ENCODE measurements at places on chromosomes 3 and 15.

- H3K27ac ChIP-seq, result no peak overlapping the region
- DNase-seq, result no peak
- H3K4me3 ChIP-seq, result no peak overlapping the region
- H3K36me3 ChIP-seq, result no peaks in the 10 kb centered on the region
- H3K27me3 ChIP-seq, result no peaks in the 10 kb centered on the region
These were observed 6.4 kb upstream of the GATM start for GRCh38 chr15:45384700-45385099.

DNA sequence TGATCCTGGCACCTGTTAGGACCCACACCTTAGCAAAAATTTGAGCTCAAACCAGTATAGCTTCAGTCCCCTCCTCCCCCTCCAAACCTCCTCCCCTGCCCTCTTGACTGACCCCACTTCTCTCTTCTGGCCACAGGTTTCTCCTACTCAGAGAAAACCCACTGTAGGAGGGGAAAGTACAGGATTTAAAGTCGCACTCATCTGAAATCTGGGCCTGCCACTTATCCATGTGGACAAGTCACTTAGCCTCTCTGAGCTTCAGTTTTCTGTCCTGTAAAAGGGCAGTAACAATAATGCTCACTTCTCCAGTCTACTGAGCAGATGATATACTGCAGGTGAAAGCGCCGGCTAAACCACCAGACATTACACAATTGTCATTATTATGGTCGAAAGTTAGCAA lies 142.7 kb downstream of the MEGF11 start:
- no peaks in the 10 kb centered on the region for H3K4me1 ChIP-seq
- no peaks in the 10 kb centered on the region for H3K36me3 ChIP-seq
- no peaks in the 10 kb centered on the region for H3K27me3 ChIP-seq

- H3K27ac ChIP-seq, result no peak overlapping the region
- H3K4me3 ChIP-seq, result no peak overlapping the region
- DNase-seq, result no peak
- no peaks in the 10 kb centered on the region for H3K36me3 ChIP-seq
- no peaks in the 10 kb centered on the region for H3K4me1 ChIP-seq
These were observed 846.5 kb upstream of the ALCAM start for GRCh38 chr3:104520228-104520655.

GRCh38 chr3:57706462-57706861 lies 13.6 kb upstream of the DENND6A start:
- no peak overlapping the region for H3K27ac ChIP-seq
- no peaks in the 10 kb centered on the region for H3K4me1 ChIP-seq
- H3K36me3 ChIP-seq, result no peaks in the 10 kb centered on the region
- no peak for DNase-seq

DNA sequence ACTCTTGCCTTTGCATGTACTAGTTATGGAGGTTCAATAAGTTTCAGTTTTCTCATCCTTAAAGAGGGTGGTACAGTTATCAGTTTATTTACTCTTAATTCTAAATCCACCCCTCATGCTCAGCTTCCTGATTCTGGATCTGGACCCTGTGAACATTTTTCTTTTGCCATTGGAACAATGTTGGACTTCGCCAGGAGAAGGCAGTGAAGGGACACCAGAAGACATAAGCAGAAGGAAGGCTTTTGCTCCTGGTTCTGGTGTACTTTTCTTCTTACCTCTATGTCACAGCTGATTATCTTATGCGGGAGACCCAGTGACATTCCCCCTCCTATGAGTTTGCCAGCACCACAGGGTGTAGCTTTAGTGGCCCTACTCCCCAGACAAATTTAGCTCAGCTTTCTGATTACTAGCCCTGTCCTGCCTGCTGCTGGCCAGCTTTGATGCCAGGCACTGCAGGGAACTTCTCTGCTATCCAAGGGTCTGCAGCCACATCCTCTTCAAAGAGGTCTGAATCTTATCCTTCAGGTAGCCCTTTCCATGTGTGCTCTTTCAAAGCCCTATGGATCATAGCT lies 466.3 kb upstream of the EPHA3 start:
- no peak overlapping the region for H3K27ac ChIP-seq
- H3K36me3 ChIP-seq, result no peaks in the 10 kb centered on the region
- H3K4me3 ChIP-seq, result no peak overlapping the region
- no peaks in the 10 kb centered on the region for H3K27me3 ChIP-seq

DNA sequence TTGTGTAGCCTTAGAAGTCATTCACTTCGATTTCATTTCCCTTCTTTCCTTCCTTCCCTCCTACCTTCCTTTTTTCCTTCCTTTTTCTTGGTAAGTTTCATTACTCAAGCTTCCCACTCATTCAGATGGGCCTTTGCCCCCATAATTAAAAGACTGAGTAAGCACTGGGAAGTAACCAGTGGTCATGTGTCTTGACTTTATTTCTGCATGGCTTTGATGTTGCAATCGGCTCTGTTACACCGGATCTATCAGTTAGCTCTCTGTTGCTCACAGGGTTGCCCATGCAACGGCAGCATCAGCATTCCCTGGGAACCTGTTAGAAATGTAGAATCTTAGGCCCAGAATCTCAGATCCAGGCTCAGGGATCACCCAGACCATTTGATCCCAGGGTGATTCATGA lies 25.6 kb upstream of the LARS2 start:
- no peak for DNase-seq
- no peak overlapping the region for H3K4me3 ChIP-seq
- H3K36me3 ChIP-seq, result no peaks in the 10 kb centered on the region
- no peaks in the 10 kb centered on the region for H3K27me3 ChIP-seq
- no peaks in the 10 kb centered on the region for H3K4me1 ChIP-seq

GRCh38 chr15:68385240-68385561 lies 46.8 kb downstream of the ITGA11 start:
- no peak for DNase-seq
- H3K36me3 ChIP-seq, result no peaks in the 10 kb centered on the region
- no peak overlapping the region for H3K27ac ChIP-seq
- no peak overlapping the region for H3K4me3 ChIP-seq

DNA sequence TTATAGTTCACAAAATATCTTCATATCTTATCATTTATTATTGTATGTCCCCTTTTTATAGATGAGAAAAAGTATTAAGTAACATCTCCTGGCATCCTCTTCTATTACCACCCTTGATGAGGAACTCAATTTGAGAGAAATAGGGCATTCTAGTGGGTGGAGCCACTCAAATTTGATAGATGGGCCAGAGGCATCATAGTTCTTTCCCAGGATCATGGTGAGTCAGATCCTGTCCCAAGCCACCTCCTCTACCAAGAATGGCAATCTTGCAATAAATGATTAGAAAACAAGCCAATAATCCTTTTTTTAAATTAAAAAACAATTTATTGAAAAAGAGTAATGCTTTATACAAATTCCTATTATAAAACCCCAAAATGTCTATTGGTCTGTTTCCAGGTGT lies 16.8 kb downstream of the CLDN1 start:
- no peak for DNase-seq
- no peaks in the 10 kb centered on the region for H3K4me1 ChIP-seq
- no peaks in the 10 kb centered on the region for H3K36me3 ChIP-seq
- H3K27ac ChIP-seq, result no peak overlapping the region
- H3K4me3 ChIP-seq, result no peak overlapping the region

GRCh38 chr3:73478858-73479257 lies 145.9 kb downstream of the PDZRN3 start:
- DNase-seq, result no peak
- H3K36me3 ChIP-seq, result no peaks in the 10 kb centered on the region
- no peak overlapping the region for H3K27ac ChIP-seq
- no peak overlapping the region for H3K4me3 ChIP-seq
- H3K4me1 ChIP-seq, result no peaks in the 10 kb centered on the region

DNA sequence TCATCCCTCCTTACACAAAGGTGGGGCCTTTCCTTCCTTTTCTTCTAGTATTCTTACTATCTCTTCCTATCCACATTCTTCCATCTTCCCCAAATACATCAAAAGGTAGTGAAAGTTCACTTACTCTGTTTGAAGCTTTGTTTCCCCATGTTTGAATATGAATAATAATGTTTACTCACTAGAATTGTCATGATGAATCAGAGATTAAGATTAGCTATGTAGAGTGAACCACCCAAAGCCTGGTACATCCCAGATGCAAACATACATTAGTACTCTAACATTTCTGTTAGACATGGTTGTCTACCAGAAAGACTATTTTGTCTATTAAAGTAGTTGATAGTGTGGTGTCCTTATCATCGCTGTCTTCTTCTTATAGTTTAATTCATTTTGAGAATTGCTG lies 327.1 kb upstream of the TBC1D5 start:
- no peak overlapping the region for H3K27ac ChIP-seq
- no peaks in the 10 kb centered on the region for H3K36me3 ChIP-seq
- no peaks in the 10 kb centered on the region for H3K27me3 ChIP-seq
- DNase-seq, result no peak
- no peaks in the 10 kb centered on the region for H3K4me1 ChIP-seq

- peak; percentile 83 for DNase-seq
- peaks cover 11% of the 10 kb centered on the region for H3K4me1 ChIP-seq
- no peaks in the 10 kb centered on the region for H3K27me3 ChIP-seq
- no peaks in the 10 kb centered on the region for H3K36me3 ChIP-seq
- peak overlapping the region; percentile 100 for H3K27ac ChIP-seq
These were observed 533 bp downstream of the ARF4 start for GRCh38 chr3:57596495-57597126.

DNA sequence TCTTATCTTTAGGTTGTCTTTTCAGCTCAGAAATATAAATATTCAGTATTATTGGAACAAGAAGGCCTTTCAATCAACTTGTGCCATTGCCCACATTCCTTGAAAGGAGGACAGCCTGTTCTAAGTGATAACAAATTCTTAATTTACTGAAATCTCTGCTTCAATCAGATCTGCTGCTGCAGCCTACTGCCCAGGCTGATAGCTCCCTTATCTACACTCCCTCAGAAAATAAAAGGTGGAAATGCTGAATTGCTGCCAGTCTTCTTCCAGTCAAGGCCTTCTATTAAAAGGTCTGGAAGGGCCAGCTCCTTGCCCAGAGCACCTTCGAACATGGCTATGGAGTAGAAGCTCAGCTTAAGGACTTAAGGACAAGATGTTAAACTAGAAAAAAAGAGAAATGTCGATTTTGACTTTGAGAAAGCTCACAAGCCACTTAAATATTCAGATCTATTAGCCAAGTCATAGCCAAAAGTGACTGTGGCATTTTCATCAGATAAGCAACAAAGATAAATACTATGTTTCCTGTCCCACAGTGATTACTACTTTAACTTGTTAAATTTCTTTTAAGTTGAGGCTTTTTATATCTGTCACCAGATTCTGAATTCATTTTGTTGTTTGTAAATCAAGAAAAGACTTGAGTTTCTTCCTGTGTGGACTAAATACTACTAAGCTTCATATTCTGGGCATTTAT lies 480.5 kb upstream of the CBLB start:
- no peak for DNase-seq
- no peaks in the 10 kb centered on the region for H3K36me3 ChIP-seq
- no peaks in the 10 kb centered on the region for H3K27me3 ChIP-seq
- no peaks in the 10 kb centered on the region for H3K4me1 ChIP-seq
- H3K4me3 ChIP-seq, result no peak overlapping the region

DNA sequence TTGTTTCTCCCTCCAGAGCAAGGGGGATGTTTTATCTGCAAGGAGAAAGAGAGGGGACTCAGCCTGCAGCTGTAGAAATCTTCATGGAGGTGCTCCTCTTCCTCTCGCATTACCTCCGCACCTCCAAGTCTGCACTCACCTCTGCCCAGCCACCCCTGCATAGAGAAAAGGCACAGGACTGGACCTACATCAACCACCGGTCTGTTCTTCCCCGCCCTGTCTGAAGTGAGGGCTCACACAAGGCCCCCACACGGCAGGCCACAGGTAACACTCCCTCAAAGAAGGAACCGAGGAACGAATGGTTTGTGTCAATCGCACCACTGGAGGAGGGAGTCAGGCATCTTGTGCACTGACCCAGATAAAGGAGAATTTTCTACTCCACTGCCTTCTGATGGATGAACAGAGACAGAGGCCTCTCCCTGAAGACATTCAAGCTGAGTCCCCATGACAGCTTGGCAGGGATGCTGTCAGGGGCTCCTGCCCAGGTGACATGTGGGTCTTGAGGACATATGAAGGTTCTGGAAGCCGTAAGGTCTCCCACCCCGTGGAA lies 260.3 kb downstream of the XXYLT1 start:
- peak; percentile 29 for DNase-seq
- no peaks in the 10 kb centered on the region for H3K36me3 ChIP-seq
- H3K27ac ChIP-seq, result no peak overlapping the region
- H3K4me1 ChIP-seq, result no peaks in the 10 kb centered on the region
- no peaks in the 10 kb centered on the region for H3K27me3 ChIP-seq
- H3K4me3 ChIP-seq, result no peak overlapping the region

DNA sequence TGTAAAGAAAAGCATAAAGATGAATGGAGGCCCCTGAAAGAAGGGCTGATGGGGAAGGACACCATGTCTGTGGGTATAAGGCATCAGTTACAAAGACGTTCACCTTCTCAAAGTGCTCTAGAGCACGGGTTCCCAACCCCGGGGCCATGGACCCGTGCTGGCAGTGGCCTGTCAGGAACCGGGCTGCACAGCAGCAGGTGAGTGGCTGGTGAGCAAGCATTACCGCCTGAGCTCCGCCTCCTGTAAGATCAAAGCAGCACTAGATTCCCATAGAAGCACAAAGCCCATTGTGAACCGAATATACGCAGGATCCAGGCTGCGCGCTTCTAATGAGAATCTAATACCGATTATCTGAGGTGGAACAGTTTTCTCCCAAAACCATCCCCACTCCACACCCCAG lies 25.7 kb downstream of the MYO1E start:
- DNase-seq, result no peak
- H3K4me1 ChIP-seq, result peaks cover under 1% of the 10 kb centered on the region
- no peaks in the 10 kb centered on the region for H3K27me3 ChIP-seq
- H3K27ac ChIP-seq, result no peak overlapping the region

- H3K36me3 ChIP-seq, result peaks cover 55% of the 10 kb centered on the region
- DNase-seq, result peak; percentile 59
- no peak overlapping the region for H3K4me3 ChIP-seq
- H3K27ac ChIP-seq, result no peak overlapping the region
These were observed 32.1 kb upstream of the TRPM7 start for GRCh38 chr15:50718700-50719125.

DNA sequence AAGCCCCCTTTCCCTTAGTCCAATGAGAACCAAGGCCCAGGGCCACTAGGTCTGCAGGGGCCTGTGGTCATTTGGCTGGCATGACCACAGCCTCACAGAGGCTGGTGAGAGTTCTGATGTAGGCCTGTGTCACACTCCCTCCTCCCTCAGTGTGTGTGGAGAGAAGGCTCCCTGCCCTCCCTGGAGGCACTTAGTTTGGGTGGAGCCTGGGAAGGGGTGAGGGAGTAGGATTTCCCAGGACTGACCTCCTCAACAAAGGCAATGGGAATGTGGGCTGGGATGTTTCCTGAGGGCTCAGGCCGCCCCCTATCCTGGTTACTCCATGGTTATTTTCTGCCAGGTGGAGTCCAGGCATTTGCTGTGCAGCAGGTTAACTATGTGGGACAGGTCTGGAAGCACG lies 7.6 kb downstream of the TEX264 start:
- peaks cover 11% of the 10 kb centered on the region for H3K4me1 ChIP-seq
- H3K27ac ChIP-seq, result no peak overlapping the region
- no peaks in the 10 kb centered on the region for H3K27me3 ChIP-seq
- no peaks in the 10 kb centered on the region for H3K36me3 ChIP-seq
- DNase-seq, result no peak

GRCh38 chr3:45551214-45552010 lies 43.1 kb upstream of the LIMD1 start:
- no peak overlapping the region for H3K4me3 ChIP-seq
- H3K4me1 ChIP-seq, result no peaks in the 10 kb centered on the region
- no peak for DNase-seq
- no peaks in the 10 kb centered on the region for H3K27me3 ChIP-seq

Data from Peyer's patch (tissue), 4 donors.